ENCODE measurements at places on chromosomes 6 and 20. TPM values are rescaled to one million over a fixed set of nuclear protein-coding genes. Genes with fewer than 3 reads are reported as not detected.

DNA sequence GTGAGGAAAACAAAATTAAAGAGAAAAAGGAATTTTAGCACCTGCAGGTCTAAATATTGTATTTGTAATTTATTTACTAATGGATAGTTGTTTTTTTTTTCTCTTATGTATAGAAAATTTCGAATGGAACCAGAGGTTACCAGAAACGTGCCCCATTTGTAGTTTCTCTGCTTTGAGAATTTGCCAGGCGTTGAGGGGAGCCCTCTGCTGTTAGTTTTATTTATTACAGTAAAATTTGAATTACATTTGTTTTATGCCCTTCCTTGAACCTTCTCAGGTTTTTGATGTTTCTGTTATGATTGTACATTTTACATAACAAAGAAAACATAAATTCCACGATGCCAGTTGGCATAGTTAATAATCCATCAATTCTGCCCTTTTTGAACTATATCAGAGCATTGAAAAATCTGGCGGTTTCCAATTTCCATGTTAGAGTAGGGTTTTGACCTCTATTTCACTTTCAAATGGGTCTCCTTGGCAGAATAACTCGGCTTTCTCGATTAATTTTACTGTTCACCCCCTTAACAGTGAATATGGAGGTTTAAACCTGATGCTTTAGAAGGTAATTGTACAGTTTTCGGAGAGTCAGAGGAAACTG, 35.1 kb upstream of the RFPL4B start:
- DNase-seq: no peak

GRCh38 chr6:7052443-7053011, 55.2 kb upstream of the RREB1 start:
- no peak for DNase-seq

GRCh38 chr20:38114353-38114791, 50.7 kb downstream of the TGM2 start:
- DNase-seq: no peak

The C6orf141 gene
- 19.8 TPM for total RNA-seq

GRCh38 chr6:90953405-90954161, 366.7 kb upstream of the MAP3K7 start:
- no peak for DNase-seq

The VSTM2L gene
- total RNA-seq: 0.14 TPM

Data from foreskin keratinocyte (primary cell).